ENCODE measurements at places on chromosomes 5 and 9.

GRCh38 chr9:133103183-133103986 lies 17.7 kb downstream of the RALGDS start:
- peak; percentile 54 for DNase-seq

- no peak for DNase-seq
Measured at GRCh38 chr9:35488021-35488420, 1.9 kb upstream of the RUSC2 start.

- DNase-seq, result no peak
Measured at GRCh38 chr9:96599298-96599697, 20.3 kb downstream of the CDC14B start.

- no peak for DNase-seq
Measured at GRCh38 chr5:4662756-4663155, 477.4 kb upstream of the ADAMTS16 start.

DNA sequence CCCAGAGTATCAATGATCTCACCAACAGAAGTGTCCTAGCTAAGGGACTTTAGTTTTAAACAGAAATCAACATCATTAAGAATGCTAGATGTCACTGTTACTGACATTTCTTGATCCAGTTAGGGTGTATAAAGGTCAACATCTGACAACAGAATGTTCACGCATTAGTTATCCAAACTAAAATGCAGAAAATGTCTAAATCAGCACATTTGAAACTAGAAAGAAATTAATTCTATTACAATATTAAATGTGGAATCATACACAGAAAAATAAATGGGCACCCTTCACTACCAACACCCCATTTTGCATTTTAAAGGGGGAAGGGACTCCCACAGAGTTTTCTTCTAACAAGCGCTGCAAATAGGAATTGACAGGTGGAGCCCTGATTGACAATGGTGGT lies 24.5 kb downstream of the ELAVL2 start:
- DNase-seq, result no peak

DNA sequence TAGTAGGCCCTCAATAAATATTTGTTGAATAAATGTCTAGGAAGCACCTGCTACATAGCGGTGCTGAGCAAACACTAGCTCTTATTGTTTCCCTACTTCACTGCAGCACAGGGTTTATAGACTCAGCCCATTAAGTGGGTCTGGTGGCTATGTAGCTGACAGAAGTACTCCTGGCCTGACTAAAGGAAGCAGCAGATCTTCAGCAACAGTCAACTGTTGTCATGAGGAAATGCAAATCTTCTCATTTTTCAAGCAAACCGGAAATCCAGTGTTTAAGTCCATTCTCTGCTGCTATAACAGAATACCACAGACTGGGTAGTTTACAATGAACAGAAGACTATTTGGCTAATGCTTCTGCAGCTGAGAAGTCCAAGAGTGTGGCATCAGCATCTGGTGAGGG lies 2.8 kb upstream of the TEX10 start:
- no peak for DNase-seq

DNA sequence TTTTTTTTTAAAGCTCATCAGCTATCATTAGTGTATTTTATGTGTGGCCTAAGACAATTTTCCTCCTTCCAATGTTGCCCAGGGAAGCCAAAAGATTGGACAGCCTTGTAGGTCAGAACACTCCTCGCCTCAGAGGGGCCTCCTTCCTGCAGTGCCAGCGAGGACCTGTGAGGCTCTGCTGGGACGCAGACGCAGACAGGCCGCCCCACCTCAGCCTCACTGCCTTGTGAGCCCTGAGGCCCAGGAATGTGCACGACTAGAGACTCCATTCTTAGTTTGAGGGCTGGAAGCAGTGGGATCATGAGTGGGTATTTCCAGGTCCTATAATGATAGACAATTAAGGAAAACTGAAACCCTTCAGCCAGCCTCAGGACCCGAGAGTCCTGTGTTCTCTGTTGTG lies 85.4 kb downstream of the PJA2 start:
- DNase-seq, result no peak

- DNase-seq, result no peak
Measured at GRCh38 chr9:134363450-134363849, 37.2 kb downstream of the RXRA start.

GRCh38 chr5:42905827-42906226 lies 94.1 kb upstream of the SELENOP start:
- DNase-seq, result no peak

DNA sequence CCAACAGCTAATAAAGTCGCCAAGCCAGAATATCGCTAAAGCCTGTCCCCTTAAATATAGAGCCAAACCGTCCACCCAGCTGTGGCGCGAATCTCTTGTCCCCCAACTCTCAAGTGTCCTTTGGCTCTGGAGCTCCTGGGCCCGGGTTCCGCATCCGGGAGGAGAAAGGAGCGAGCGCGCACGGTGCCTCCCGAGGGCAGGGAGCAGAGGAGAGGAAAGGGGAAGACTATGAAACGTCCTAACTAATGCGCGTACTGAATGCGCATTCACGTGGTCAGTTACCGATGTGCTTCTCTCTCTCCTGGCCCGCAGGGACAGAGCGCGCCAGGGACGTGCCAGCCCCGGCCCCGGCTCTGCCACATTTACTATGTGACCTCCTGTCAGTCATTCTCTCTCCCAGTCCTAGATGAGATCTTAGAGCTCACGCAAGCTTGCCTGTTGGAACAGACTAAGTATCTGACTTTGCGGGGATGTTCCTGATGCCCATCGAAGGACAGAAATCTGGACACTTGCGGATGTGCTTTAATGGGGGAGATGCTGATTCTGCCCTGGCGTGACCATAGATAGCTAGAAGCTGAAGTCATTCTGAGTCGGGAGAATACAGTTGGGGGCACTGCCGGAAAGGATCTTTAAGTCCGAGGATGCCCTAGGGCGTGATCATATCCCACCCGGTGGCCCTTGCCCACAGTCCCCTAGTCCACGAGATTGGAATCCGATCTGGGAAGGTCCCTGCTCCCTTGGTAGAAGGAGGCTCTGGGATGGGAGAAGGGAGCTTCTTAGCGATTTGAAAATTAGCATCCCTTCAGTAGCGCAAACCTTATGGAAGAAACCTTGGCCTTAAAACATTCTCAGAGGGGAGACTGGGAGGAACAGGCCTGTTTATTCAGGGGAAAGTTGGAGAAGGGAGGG lies 5.7 kb upstream of the EBF1 start:
- DNase-seq, result peak; percentile 18

DNA sequence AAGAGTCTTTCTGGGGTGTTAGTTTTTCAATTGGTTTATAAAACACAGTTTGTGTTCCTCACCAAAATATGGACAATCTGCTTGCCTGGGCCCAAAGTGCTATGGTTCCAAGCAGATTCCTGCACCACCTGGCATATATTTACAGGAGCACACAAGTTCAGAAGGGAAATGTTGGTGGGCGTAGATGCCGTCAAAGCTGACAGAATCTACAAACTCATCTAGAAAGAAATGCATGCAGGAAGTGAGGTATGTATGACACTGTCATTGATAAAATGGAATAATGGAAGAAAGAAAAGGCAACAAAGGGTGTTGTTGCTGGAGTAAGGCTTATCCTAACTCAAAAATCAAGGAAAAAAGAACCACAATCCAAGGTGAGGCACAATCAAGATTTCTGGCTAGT lies 225.8 kb downstream of the MLLT3 start:
- DNase-seq, result peak; percentile 12
